Panc1 (cell line): ENCODE measurements at places on chromosomes 3 and 15.

DNA sequence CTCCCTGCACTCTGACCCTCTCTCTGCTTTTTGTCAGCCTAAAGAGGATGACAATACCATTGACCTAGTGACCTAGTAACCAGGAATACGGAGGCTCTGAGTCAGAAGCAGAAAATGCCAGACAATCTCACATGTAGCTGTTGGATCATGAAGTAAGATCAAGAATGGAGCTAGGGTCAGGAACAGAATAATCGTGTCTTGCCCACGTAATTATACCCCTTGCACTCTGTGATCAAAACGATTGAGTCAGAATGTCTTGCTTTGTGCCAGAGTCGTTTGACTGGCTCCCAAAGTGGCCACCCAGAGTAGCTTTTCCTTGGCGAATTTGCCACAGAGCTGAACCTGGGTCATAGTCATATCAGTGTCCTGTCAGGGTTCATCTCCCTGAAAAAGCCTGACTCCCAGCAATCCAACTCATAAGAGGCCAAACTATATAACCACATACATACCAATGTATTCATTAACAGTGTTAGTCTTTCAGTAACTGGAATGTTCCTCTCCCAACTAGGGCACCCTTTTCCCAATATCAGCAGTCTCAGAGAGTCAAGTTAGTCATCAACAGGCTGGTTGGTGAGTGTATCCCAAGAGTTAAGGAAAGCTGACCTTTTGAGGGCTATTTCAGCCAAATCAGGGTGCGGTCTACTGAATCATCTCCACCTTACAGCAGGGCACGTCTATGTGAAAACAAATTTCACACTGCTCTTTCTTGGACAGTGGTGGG, 5.0 kb upstream of the CDV3 start:
- peak; percentile 79 for DNase-seq

- DNase-seq: no peak
Measured at GRCh38 chr3:102570511-102570910, 135.7 kb downstream of the ZPLD1 start.

GRCh38 chr15:70503073-70503745, 260.1 kb downstream of the UACA start:
- no peak for DNase-seq

DNA sequence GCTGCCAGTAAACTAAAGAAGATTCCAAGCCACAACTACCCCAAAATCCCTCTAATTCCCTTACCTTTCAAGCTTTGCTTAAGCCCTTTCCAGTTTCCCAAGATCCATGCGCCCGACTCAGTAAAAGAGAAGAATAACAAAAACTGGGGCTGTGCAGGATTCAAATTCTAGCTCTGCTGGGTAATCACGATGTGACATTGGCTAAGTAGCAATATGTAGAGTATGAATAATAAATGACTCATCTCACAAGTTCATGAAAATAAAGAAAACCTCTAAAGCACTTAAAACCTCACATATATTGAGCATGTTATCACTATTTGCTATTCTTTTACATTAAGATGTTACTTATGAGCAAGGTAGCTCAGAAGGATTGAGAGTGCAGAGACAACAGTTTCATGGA, 522.2 kb upstream of the ZNF717 start:
- DNase-seq: no peak

DNA sequence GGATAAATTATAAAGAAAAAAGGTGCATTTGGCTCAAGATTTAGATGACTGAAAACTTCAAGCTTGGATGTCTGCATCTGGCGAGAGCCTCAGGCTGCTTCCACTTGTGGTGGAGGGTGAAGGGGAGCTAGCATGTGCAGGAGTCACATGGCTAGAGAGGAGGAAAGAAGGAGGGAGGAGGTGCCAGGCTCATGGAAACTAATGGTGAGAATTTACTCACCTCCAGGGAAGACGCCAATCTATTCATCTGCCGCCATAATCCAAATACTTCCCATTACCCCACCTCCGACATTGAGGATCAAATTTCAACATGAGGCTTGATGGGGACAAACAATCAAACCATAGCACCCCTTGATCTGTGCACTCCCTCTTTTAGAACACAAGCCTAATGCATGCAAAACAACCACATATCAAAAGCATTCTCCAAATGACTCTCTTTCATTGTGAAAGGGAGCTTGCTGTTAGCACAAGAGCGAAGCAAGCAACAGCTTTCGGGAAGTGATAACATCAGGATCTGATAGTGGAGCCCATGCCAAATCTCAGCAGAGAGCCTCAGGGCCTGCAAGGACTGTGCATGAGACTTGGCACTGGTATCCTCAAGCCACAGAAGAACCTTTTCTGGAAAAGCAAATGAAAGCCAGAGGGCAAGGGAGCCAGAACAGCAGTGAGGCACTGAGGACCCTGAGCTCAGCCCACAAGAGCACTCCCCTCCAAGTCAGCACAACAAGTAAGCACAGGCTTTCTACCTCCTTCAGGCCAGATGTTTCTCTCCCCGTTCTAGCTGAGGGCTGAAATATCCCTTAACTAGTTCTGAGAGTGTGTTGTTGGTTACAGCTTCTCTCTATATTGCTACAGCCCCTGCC, 50.2 kb upstream of the THBS1 start:
- DNase-seq: no peak

DNA sequence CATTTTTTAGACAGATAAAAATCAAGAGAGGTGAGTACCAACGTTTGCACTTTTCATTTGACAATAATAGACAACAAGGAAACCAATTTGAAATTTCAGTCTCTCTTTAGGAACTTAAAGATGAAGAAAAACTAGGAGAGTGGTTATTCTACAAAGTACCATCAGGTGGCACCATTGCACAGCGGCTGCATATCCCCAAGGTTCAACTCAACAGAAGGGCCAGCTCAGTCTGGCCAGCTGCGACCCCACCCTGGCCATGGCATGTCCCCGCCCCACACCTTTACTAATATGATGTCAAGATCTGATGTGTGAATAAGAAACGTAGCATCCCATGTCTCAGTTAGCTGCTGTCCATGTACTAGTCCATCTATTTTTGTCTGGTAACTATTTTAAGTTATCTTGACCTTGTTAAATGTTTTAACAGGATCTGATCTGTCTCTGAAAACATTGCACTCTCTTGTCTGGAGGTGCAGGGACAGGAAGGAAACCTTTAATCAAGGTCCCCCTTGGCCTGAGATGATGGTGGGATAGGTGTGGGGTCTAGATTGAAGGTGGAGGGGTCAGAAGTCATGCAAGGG, 35.5 kb upstream of the CGNL1 start:
- DNase-seq: peak; percentile 61

DNA sequence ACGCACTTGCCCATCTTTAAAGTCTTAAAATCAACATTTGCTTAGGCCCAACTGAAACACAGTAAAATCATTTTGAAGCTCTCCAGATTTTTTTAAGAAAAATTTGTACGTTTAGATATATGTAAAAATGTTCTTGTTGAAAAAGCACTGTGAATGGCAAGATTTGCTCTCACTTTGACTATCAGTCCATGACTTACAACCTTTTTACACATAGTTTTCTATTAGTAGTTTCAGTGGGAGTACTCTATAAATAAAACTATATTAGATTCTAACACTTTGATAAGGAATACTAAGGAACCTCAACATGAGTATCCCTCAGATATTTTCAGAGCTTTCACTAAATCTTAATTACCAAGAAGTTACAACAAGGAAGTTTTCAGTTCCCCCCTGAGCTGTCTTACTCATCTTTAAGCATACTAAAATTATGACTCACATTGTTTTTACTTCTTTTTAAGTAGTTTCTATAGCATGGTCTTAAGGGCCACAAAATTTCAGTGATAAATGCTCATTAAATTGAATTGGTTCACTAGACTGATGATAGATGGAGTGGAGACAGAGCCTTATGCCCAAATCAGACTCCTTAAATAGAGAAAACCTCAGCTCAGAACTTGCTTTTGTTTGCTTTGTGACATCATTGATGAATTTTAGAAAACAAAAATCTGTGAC, 31.6 kb upstream of the RAP2B start:
- DNase-seq: peak; percentile 75

DNA sequence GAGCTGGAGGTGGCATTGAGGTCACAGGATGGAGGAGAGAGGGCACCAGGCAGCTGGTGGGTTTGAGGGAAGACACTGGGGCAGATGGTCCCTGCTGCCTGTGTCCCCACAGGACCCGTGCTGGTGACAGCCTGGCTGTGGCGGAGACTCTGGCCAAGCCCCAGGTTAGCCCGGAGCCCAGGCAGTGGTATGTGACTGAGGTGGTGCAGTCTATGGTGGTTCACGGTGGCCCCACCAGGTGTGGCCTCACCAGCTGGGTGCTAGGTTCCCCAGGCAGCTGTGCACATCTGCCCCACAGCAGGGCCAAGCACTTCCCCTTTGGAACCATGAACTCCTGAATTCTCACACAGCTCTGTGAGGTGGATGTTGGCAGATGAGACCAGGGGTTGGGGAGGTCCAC, 15.4 kb downstream of the PLXNA1 start:
- no peak for DNase-seq

GRCh38 chr15:101536166-101536874, 46.8 kb upstream of the PCSK6 start:
- no peak for DNase-seq

DNA sequence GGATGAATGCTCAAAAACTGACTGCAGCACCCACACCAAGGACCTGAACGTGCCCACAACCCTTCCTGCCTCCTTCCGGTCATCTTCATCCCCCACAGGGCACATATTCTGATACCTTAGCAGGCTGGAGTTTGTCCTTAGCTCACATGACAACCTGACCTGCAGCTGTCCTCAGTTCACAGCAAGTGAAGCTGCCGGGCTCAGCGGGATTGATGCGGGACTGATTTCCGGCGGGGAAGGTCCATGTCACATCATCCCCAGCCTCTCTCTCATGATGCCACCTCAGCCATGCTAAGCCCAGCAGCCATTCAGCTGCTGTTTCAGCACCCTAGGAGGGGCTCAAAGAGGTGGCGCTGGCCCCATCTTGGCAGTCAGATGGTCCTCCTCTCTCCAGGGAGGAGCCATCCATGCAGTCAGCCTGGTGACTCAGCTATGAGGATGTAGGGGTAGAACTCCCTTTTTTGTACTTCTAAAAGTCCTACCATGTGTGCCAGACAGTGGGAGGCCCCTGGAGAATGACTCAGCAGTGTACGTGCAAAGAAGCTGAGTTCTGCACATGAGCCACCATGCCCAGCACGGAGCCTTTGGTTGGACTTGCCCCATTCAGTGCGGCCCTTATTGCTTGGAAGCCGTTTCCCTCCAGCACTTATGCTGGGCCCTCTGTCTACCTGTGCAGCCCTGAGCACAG, 9.5 kb downstream of the CA12 start:
- no peak for DNase-seq

DNA sequence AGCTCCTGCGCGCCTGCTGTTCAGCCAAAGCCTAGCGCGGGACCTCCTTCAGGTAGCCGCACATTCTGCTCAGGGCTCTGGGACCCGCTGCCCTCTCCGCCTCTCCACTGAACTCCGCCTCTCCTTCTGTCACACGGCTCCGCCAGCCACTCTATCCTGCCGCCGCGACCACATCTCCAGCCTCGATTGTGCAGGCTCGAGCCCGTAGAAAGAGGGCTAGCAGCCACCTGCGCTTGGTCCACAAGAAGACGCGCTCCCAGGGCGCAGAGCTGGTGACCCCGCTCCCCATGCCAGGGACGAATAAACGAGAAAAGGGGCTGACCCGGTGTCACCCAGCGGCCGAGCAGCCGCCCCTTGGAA, 1.1 kb upstream of the VIPR1 start:
- DNase-seq: no peak

- DNase-seq: no peak
Measured at GRCh38 chr3:188232656-188233055, 78.7 kb downstream of the LPP start.

DNA sequence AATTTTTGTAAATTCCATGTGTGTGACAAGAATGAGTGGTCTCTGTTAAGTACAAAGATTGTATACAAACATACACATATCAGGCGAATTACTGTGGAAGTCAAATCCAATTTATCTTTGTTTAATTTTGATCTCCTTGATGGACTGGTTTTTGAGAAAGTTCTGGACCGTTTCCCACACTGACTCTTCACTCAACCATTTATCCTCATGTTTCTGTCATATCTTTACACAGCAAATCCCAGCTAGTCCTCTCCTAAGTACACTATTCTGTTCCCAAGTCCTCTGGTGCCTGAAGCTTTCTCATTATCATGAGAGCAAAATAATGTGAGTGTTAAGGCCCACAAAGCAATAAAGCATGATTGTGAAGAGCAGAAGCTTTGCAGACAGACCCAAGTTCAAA, 189.9 kb downstream of the WNT5A start:
- no peak for DNase-seq

GRCh38 chr3:32413845-32414521, 22.3 kb downstream of the CMTM7 start:
- DNase-seq: no peak

- DNase-seq: no peak
Measured at GRCh38 chr15:51982770-51983103, 11.2 kb upstream of the LEO1 start.

DNA sequence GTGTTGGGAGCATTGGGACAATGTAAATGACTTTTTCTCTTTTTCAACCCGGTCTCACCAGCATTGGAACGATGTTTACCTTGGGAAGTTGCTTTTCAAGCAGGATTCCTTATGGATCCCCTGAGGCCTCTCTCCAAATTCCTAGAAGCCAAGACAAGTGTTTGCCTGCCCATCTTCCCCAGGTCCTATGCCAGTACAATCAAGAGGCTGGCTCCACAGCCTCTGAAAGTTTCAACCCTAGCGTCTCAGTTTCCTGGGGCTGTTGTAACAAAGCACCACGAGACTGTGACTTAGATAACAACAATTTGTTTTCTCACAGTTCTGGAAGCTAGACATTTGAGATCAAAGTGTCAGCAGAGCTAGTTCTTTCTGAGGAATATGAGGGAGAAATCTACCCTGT, 347.2 kb upstream of the UMPS start:
- DNase-seq: no peak

DNA sequence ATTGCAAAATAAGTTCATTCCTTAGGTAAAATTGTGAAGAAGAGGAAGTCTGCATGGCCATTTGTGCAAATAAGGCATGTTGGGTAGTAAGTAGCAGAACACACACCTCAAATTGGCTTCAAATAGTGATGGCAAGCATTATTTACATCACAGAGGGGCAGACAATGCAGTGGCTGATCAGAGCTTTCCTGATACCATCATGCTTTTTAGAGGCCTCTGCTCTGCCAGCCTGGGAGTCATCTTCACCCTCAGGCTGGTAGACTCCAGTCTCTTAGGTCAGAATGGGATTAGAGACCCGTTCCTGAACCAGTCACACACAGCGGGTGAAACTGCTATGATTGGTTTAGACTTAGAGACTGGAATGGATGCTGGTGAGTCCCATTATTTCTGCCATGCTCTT, 396.0 kb upstream of the MCTP2 start:
- DNase-seq: no peak

- DNase-seq: no peak
Measured at GRCh38 chr3:36297195-36297594, 83.1 kb upstream of the STAC start.

GRCh38 chr15:74369084-74369745, 1.8 kb upstream of the CYP11A1 start:
- no peak for DNase-seq
